Sigmoid colon (tissue), 7 donors: ENCODE measurements at places on chromosomes 16 and 17. TPM values are rescaled to one million over a fixed set of nuclear protein-coding genes. Genes with fewer than 3 reads are reported as not detected.

DNA sequence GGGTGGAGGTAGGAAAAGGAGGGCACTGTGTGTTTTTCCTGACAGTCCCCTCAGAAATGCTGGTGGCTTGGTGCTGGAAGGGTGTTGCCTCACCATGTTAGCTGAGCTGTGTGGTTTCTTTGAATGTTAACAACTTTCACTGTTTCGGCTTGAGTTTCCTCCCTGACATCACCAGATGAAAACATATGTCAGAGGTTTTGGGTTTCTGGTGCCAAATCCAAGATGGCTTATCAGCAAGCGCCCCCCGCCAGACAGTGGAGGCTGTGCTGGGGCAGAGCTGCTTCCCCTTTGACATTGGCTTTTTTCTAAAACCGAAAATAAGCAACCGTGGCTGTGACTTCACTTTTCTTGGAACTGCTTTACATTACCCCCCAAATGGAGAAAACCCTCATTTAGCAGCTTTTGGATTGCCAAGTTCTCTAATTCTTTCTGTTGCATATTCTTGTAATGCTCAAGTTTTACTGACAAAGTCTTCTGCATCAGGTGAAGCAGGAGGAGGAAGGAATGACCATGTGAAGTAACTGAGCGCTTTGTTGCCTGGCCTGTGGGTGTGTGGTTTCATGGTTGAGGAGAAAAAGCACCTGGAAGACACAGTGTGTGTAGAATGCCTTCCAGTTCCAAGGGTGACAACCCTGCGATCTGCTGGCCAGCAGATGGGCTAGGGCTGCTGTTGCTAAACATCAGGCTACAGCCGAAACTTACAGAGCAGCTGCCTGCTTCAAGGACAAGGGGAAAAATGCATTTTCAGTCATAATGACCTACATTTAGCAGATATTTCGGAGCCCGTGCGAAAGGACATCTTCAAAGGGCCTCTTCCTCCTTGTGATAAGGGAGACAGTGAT lies 9.7 kb downstream of the RMI2 start:
- peak; percentile 58 for DNase-seq

- no peak for DNase-seq
These were observed 1.7 kb downstream of the CMTM3 start for GRCh38 chr16:66605979-66606751.

DNA sequence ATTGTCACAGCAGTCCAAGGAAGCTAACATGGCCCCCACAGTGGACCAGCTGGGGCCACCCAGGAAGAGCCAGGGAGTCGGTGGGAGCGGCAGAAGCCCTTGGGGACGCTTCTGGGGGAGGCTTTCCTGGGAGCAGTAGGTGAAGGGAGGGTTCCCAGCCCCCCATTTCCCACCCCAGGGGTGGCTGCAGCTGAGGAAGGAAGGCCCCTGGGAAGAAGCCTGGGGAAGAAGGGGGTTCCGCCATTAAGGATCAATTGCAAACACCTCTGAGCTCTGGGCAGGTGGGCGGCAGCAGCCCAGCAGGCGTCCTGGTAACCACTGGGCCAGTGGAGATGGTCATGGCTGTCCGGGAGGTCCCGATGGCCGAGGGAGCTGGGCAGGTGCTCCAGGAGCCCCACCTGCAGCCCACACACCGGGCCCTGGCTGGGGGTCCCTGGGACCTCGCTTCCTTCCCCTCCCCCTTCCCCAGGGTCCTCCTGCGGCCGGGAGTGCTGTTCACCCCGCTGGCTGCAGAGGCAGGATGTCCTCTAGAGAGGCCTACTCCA lies 592 bp upstream of the PERCC1 start:
- no peak for DNase-seq

DNA sequence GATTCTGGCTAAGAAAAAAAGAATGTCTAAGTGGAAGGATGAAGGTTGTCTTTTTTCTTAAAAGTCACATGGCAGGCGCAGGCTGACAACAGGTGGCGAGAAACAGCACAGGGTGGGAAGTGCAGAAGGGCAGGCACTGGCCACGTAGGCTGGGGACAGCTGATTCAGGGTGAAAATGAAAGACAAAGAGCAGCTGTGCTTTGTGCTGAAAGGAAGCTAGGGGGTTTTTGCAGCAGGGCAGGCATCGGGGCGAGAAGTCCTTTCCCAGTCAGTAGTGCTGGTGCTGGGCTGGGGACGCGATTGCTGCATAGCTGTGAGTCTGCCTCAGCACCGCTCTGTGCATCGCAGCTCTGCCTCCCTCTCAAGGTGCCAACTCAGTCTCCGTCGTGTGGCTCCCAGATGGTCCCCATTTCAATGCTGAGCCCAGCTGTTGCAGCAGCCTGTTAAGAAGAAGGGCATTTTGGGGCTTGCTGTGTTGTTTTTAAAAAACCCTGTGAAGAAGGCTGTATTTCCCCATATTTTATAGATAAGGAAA lies 183.1 kb upstream of the CCL2 start:
- no peak for DNase-seq

DNA sequence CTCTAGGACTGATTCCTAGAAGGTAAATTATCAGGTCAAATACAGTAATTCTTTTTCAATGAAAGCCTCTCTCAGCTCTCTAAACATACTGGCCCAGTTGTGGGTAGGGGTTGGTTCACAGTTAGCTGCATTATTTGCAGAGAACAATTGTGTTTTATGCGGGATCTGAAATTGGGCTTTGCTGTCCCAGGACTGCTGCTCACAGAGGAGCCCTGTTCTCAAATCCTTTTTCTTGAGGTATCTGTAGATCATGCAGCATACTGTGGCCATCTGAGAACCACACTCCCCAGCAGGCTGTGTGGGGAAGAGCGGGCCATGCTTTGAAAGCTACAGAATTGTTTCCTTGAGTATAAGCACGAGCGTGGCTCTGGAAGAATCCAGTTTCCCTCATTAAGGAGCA lies 17.5 kb downstream of the MTHFSD start:
- peak; percentile 6 for DNase-seq

- no peak for DNase-seq
These were observed 28.2 kb downstream of the SLC39A11 start for GRCh38 chr17:73064084-73064938.

- DNase-seq, result no peak
These were observed 1.3 kb downstream of the SLC16A11 start for GRCh38 chr17:7042501-7043181.

DNA sequence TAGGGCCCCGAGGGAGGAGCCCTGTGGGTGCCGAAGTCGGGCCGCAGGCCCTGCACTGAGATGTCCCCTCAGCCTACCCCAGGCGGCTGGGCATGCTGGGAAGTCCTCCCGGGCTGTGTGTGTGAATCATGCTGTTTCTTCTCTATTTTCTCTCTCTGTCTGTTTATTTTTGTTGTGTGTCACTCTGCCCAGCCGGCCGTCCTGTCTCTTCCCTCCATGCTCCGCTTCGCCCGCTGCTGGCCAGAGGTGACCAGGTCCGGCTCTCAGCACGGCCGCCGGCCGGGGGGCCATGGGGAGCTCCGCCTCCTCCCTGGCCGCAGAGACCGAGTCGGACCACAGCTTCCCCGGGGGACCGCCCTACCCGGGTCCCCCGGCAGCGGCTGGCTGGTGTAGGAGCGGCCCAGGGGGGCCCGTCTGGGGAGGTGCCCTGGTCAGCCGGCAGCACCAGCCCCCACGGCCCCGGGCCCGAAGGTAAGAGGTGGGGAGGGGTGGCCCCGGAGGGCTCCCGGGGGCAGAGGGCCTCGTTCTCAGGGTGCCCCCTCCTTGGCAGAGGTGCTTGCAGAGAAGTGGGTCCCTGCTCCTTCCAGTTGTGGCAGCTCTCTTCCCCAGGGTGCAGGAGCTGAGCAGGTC lies 12.5 kb downstream of the CAPN15 start:
- DNase-seq, result no peak

DNA sequence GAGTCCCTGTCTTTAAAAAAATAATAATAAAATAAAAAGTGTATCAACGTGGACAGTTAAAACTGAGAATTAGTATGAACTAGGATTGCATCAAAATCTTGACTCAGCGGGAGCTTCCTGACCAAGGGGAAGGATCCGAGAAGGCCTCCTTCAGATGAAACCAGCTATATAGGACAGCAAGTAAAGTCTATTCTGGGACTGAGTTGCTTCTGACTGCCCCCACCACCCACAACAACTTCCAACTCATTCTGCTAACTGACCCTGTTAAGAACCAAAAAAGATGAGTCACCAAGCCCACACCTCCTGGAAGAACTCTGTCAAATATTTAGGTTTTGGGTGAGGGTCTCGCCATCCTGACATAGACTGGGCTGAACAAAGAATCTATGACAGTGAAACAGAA lies 24.9 kb downstream of the MPP3 start:
- no peak for DNase-seq

- peak; percentile 75 for DNase-seq
These were observed 9.3 kb downstream of the RIPOR1 start for GRCh38 chr16:67537636-67538591.

GRCh38 chr16:79188739-79189122 lies 411.8 kb downstream of the MAF start:
- DNase-seq, result no peak

- DNase-seq, result no peak
These were observed 33.9 kb downstream of the NGFR start for GRCh38 chr17:49528966-49529365.

DNA sequence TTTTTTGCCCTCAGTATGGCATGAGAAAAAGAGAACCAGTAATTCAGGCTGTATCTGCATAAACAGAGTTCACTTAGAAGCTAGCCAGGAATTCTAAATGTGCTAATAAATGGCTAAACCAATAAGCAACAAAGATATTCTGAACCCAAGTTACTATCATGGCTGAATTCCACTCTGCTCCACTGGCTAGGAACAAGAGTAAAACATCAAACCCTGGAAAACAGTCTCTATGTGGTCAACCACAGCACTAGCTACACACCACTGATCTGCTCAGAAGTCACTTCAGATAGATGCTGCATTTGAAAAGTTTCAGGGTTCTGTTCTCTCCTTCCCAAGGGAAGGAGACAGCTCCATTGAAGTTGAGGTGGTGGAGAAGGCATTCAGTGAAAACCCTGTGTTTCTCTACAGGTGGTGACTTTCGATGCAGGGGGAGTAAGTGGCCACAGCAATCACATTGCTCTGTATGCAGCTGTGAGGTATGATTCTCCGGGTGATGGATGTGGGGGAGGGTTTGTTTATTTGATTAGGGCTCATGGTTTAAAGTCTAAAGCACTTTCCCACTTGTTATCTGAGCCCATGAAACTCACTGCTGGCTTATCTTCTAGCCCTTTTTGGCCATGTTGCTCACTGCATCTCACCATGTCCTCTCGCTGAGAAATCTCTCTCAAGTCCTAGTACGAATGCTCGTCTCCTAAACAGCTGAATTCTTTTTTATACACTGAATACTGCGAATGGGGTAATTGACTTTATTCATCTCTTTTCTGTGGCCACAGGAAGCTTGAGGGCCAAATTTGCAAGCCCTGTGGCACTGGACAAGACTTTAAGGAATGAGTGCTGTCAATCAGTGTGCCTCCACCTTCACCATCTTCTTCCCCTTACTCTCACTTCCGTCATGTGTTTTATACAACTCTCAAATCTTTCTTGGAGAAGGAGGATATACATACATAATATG lies 39.9 kb downstream of the CENPV start:
- no peak for DNase-seq

DNA sequence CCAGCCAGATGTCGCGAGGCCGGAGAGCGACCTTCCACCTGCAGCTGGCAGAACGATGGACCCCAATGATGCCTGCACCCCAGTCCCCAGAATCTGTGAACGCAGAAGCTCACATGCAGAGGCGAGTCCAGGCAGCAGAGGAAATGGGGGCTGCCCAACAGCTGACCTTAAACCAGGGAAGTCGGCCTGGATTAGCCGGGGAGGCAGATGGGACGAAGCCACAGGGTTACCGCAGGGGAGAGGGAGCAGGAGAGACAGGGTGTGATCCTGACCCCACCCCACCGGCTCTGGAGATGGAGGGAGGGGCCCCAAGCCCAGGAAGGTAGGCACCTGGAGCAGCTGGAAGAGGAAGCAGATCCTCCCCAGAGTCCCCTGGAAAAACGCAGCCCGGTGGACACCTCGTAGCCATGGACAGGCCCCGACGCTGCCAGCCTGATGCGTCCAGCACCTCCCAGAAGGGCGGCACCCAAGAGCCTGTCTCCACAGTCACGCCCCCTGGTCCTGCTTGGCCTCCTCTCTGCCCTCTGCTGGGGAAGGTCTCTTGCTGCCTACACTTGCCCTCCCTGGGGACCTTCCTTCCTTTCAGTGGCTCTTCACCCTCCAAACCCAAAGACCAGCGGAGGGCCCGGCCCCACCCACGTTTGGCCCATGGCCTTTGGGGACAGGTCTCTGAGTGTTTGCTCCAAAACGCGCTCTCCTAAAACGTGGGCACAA lies 37.3 kb downstream of the PIEZO1 start:
- no peak for DNase-seq

GRCh38 chr17:74502861-74503260 lies 28.4 kb downstream of the CD300LB start:
- no peak for DNase-seq

DNA sequence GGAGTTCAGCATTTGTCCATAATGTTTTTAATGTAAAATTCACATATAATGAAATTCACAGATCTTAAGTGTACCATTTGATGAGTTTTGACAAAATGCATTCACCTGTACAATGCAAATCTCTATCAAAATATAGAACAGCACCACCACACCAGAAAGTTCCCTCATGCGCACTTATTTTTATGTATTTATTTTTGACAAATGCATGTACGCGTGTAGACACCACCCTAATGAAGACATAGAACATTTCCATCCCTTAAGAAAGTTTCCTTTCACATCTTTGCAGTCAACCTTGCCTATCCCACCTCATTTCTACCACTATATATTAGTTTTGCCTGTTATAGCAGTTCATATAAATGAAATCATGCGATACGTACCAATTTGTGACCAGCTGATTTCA lies 15.6 kb upstream of the IL4R start:
- no peak for DNase-seq

GRCh38 chr17:82963104-82963950 lies 116.1 kb upstream of the METRNL start:
- peak; percentile 93 for DNase-seq

- DNase-seq, result no peak
These were observed 32.6 kb upstream of the ABCA3 start for GRCh38 chr16:2373176-2373575.

GRCh38 chr17:9360677-9361081 lies 214.9 kb downstream of the STX8 start:
- peak; percentile 68 for DNase-seq

DNA sequence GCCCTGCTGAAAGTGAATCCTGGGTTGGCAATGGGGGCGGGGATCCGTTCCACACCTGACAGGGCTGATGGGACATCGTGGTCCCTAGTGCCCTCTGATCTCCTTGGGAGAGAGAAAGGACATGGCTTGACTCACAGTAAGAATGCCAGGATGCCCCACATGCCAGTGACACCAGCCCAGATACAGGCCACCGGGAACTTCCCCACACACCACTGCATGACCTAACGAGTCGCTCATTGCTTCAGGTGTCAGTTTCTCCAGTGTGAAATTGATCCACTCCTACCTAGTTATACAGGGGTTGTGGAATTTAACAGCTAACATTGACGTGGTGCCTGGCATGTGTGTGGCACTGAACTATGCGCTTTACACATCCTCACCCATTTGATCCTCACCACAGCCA lies 7.5 kb downstream of the CD300LG start:
- no peak for DNase-seq

Gene ZNF287
- total RNA-seq, result 8.0 TPM

Gene RFNG
- 37.4 TPM for total RNA-seq

Gene KCNH4
- total RNA-seq, result not detected

Gene CCT6B
- total RNA-seq, result 3.5 TPM

Gene NOXO1
- total RNA-seq, result not detected

Gene RCVRN
- total RNA-seq, result 0.55 TPM

Gene SP2
- total RNA-seq, result 8.3 TPM

Gene CBX2
- 0.36 TPM for total RNA-seq

Gene FBXW10B
- total RNA-seq, result not detected

Gene NPIPA5
- total RNA-seq, result 11.1 TPM

Gene RHBDL3
- 0.82 TPM for total RNA-seq

Gene ANKRD40CL
- total RNA-seq, result not detected

Gene CA7
- total RNA-seq, result not detected

Gene SCARF1
- 6.5 TPM for total RNA-seq

Gene MSLN
- total RNA-seq, result 0.54 TPM

Gene TEN1
- total RNA-seq, result 6.4 TPM

Gene SLC2A4
- 81.7 TPM for total RNA-seq
